ENCODE measurements at places on chromosomes 2 and 18.

DNA sequence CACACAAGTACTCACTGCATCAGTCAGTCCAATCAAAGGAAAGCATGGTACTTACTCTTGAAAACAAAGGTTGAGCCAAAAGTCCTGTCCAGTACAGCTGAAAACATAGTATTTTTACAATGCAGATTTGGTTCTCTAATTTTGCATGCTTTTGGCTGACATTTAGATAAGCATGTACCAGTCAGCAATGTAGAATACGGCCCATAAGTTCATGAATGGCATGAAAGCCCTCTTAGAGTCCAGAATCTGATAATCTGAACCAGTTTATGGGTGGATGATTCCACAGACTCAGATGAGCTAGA is 90.2 kb downstream of the CCBE1 start:
- DNase-seq: no peak

GRCh38 chr2:217757108-217757463 is 245.7 kb downstream of the TNS1 start:
- no peak for DNase-seq

DNA sequence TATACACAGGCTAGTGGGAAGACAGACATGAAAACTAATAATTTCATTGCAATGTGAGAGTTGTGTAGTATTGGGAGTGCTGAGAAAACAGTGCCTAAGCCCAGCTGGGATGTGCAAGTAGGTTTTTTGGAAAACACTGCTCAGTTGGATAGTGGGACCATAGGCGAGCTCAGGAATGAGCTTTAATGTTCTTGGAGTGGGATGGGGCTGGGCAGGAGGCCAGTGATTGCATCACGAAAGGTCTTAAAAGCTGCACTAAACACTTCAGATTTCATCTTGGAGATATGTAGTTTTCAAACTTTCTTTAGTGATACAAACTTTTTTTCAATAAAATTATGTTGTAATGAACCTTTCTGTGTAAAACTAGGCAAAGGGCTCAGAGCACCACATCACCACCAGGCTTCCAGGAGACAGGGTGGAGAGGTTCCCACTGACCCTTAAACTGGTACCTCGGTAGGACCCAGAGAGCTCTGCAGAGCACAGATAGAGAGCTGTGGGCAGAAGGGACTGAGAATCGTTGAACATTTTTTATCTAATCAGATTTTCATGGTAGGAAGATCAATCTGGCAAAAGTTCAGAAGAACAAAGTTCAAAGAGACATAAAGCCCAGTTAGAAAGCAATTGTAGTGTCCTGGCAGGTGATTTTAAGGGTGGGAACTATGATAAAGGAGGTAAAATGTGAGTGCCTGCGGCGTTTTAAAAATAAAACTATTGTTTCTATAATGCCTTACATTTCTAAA is 176.2 kb downstream of the TRABD2A start:
- no peak for DNase-seq

GRCh38 chr18:32317651-32318050 is 127.8 kb downstream of the MEP1B start:
- DNase-seq: no peak

- no peak for DNase-seq
These were observed 12.1 kb downstream of the TTL start for GRCh38 chr2:112493858-112494648.

- DNase-seq: peak; percentile 46
These were observed 94.0 kb downstream of the PLA2R1 start for GRCh38 chr2:159968279-159968900.

DNA sequence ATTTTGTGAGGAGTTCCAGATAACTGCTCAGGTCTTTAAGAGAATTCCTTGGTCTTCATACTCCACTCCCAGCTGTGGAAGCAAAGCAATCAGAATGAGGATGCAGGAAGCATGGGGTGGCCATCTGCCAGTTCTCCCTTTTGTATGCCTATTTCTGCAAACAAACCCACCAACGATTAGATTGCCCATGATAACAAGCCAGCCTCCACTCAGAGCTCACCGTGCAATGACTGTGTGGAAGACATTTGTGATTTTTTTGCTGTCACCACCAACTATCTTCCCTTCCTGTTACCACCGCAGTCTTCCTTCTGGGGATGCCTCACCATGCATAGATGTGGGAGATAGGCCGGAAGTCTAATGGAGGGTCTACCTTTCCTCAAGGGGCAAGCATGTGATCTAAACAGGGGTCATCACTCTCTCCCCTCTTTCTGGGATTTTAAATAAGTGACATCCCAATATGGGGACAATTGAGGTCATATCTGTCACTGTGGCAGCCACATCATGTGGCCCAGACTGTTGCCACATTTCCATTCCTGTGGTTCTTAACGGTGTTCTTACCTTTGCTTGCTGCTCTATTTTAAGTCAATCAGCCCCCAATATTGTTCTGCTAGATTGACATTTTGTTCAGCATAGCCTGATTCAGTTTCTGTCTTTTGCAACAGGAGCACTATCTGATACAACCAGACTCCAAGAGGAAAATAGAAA is 4.4 kb downstream of the AFF3 start:
- DNase-seq: peak; percentile 10

GRCh38 chr2:39065616-39066015 is 55.2 kb downstream of the SOS1 start:
- DNase-seq: no peak

- no peak for DNase-seq
These were observed 18.6 kb downstream of the ST6GAL2 start for GRCh38 chr2:106867196-106867953.

DNA sequence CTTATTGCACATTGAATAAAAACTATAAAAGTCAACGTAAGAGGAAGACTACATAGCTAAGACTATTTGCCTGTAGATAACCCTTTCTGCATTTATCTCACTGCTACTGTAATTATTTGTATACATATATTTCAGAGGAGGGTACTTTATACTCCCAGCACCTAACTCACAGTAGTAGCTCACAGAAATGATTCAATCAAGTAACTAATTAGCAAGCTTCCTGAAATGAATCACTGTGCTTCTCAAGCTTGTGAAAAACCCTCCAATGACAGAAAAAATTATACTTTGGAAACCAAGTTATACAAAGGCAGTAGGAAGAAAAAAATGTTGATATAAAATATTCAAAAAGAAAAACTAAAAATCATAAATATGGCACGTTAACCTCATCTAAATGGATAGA is 124.9 kb downstream of the NBAS start:
- no peak for DNase-seq

- no peak for DNase-seq
These were observed 30.1 kb upstream of the ITGA6 start for GRCh38 chr2:172397148-172397834.

DNA sequence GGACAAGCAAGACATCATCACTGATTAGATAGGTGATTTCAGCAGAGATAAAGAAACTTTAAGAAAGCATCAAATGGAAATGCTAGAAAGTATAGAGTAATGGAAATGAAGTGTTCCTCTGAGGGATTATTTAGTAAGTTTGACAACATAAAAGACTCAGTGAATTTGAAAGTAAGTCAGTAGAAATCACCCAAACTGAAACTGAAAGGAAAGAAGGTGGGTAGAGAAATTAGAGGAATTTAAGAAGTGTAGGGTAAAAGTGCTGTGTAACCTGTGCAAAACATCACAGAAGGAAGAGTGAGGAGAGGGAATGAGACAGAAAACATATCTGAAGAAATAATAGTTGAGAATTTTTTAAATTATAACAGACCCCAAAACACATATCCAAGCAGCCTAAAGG is 343.1 kb downstream of the CBLN2 start:
- no peak for DNase-seq

GRCh38 chr2:155389224-155389623 is 690.7 kb downstream of the KCNJ3 start:
- no peak for DNase-seq

GRCh38 chr2:204753841-204754240 is 208.6 kb downstream of the PARD3B start:
- no peak for DNase-seq

- no peak for DNase-seq
These were observed 87.3 kb upstream of the RMDN2 start for GRCh38 chr2:37837628-37838328.

DNA sequence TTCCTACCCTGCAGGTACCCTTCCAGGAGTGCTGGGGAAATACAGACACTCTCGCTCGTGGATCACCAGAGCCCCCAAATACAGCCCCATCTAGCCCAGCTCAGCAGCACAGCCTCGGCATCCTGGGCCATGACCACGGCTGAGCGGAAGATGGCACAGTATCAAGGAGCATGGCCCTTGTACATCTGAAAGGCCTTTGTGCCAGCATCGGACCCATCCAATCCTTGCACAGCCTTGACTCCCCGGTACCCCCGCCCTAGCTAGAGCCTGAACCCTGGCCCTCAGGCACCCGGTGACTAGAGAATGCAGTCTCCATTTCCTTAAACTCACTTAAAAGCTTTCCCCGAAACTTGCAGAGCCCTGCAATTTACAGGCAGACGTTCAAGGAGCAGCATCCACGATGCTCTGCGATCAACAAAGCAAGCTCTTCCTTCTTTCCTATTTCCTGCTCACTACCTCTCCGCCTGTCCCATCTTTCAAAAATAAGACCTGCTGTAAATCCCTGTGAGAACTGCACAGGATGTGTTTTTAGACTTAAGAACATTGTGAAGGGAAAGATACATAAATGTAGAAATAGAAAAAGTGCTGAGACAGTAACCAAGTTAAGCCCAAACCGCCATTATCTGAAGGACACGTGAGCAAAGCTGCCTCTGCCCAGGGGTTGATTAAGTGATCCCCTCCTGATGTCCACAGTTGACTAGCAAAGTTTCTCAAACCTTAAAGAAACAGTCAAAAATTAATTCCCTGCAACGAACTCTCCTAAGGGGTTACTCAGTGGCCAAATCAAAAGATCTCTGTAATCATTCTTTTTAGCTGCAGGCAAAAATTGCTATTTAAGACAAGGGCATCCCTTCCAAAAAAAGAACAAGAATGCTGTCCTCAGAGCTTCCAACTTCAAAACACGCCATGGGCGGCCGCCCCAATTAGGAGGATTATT is 48.5 kb downstream of the ZNF516 start:
- DNase-seq: no peak

DNA sequence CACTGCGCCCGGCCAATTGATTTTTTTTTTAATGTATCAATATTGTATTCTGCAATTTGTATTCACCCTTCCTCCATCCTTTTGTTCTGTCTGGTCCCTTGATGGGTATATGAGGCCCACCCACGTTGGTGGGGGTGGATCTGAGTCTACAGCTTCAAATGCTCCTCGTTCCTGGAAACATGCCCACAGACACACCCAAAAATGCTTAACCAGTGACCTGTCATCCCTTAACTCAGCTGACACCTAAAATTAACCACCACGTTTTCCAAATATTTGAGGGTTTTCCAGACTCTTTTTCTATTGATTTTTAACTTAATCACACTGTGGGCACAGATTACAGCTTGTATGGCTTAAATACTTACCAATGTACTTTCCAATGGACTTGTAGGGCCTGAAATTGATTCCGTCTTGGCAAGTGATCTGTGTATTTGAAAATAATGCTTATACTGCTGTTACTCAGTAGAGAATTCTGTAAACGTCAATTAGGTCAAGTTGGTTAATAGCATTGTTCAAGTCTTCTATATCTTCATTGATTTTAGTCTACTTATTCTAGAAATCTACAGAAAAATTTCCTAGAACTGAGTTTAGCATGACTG is 34.4 kb upstream of the CYP27C1 start:
- no peak for DNase-seq

GRCh38 chr2:186130748-186131641 is 355.1 kb upstream of the ZC3H15 start:
- DNase-seq: peak; percentile 32

GRCh38 chr2:137333386-137334165 is 568.2 kb downstream of the THSD7B start:
- DNase-seq: no peak

- no peak for DNase-seq
These were observed 448.7 kb upstream of the TCF4 start for GRCh38 chr18:56036741-56037140.

DNA sequence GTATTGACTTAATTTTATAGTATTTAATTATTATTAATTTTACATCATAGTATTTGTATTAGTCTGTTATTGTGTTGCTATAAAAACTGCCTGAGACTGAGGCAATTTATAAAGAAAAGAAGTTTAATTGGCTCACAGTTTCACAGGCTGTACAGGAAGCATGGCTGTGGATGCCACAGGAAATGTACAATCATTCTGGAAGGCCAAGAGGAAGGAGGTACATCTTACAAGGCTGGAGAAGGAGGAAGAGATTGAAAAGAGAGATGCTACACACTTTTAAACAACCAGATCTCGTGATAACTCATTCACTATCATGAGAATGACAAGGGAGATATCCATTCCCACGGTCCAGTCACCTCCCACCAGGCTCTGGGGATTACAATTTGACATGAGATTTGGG is 2019.4 kb upstream of the PIK3C3 start:
- no peak for DNase-seq

DNA sequence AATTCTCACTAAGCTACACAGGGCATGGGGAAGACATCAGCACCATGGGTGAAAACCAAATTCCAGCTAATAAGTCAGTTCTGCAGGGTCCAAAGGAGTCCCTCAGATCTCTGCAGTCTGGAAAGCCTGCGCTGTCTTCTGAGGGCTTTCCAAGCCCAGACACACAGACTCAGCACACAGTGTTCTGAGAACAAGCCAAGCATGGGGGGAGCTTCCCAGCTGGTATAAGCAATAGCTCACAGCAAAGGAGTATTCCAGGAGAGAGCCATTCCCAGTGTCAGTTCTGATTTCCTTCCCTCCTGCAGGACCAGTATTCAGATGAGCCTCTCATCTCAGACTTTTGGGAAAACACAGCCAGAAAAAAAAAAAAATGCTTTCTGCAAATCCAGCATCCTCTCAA is 370.8 kb downstream of the TNS1 start:
- DNase-seq: no peak

- no peak for DNase-seq
These were observed 139.2 kb upstream of the COL3A1 start for GRCh38 chr2:188835006-188835405.

GRCh38 chr2:19176977-19177376 is 181.4 kb downstream of the OSR1 start:
- no peak for DNase-seq

GRCh38 chr2:151576080-151576479 is 158.2 kb downstream of the NEB start:
- DNase-seq: peak; percentile 88

DNA sequence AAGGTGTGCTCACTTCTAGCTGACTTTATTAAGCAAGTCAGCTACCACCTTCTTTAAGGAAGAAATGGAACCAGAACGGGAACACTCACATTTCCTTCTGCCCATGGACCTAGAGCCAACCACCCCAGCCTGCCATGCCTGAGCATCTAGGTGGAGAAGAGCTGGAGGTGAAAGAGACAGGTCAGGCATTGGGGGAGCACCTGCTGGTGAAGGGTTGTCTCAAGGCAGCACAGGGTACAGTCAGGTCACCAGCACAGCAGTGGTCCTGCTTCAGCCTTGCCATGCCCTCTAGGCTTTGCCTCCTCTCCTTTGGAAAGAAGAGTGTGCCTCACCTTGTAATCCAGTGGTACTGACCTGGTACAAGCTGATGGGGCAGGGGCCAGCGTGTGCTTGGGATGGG is 107.9 kb downstream of the KCNF1 start:
- no peak for DNase-seq

All from NCI-H345 (cell line).